ENCODE measurements at places on chromosomes 11 and 22. TPM values are rescaled to one million over a fixed set of nuclear protein-coding genes. Genes with fewer than 3 reads are reported as not detected.

Gene FXYD6
- total RNA-seq: 12.2 TPM

Gene RBX1
- total RNA-seq: 58.1 TPM

Gene MAP6
- 0.65 TPM for total RNA-seq

Gene PLEKHB1
- 0.81 TPM for total RNA-seq

Gene UCP3
- total RNA-seq: 0.16 TPM

Gene ATP6V1E1
- total RNA-seq: 82.8 TPM

Gene ACRV1
- not detected for total RNA-seq

Gene WEE1
- total RNA-seq: 18.9 TPM

Gene RPUSD4
- total RNA-seq: 15.2 TPM

Gene TPST2
- total RNA-seq: 26.2 TPM

Gene CHRM1
- total RNA-seq: not detected

Gene MRGPRE
- not detected for total RNA-seq

Gene UBASH3B
- total RNA-seq: 21.9 TPM

Gene LMO2
- total RNA-seq: 0.51 TPM

Gene SAA2
- not detected for total RNA-seq

Gene ANGPTL5
- not detected for total RNA-seq

Gene HBE1
- not detected for total RNA-seq

Gene GLYATL1
- total RNA-seq: 3.3 TPM

Gene MPPED2
- total RNA-seq: 0.25 TPM

Gene WBP2NL
- 0.38 TPM for total RNA-seq

Gene LGALS1
- 4,007 TPM for total RNA-seq

Gene TUB
- total RNA-seq: 3.7 TPM

Gene GRM5
- 0.13 TPM for total RNA-seq

Gene PLEKHA7
- 12.7 TPM for total RNA-seq

Gene SYT13
- 5.5 TPM for total RNA-seq

Gene PLXNB2
- total RNA-seq: 564 TPM

Gene NXPE2
- total RNA-seq: not detected

Gene CARS1
- 57.5 TPM for total RNA-seq

Gene OR10A2
- total RNA-seq: not detected

Gene MOGAT2
- not detected for total RNA-seq

Gene LDHAL6A
- total RNA-seq: not detected

Gene THAP7
- total RNA-seq: 35.4 TPM

Gene OR52H1
- total RNA-seq: not detected

Gene P2RX6
- 0.16 TPM for total RNA-seq

Gene CDON
- total RNA-seq: 4.7 TPM

Gene SNX15
- total RNA-seq: 25.1 TPM

Gene RASL10A
- not detected for total RNA-seq

Gene DEUP1
- total RNA-seq: not detected

Gene TSGA10IP
- not detected for total RNA-seq

Gene OR2AG2
- under 0.01 TPM for total RNA-seq

Gene MFNG
- total RNA-seq: 1.5 TPM

Gene OOSP4B
- total RNA-seq: not detected

Gene CHORDC1
- total RNA-seq: 33.7 TPM

Gene OR8D1
- not detected for total RNA-seq

Gene RAB38
- total RNA-seq: 10.9 TPM

Gene C1QTNF5
- total RNA-seq: 8.5 TPM

Gene C11orf91
- total RNA-seq: 0.13 TPM

Gene DERL3
- 3.9 TPM for total RNA-seq

Gene SHANK3
- total RNA-seq: 2.3 TPM

Gene APOL4
- not detected for total RNA-seq

Gene SLC22A8
- total RNA-seq: not detected

Gene CYTH4
- not detected for total RNA-seq

Gene IL17REL
- 0.25 TPM for total RNA-seq

Gene FADD
- 38.6 TPM for total RNA-seq

Gene PRR33
- not detected for total RNA-seq

Gene TM7SF2
- total RNA-seq: 114 TPM

Gene EXPH5
- total RNA-seq: 3.9 TPM

Gene TMPRSS13
- total RNA-seq: 0.13 TPM
